ENCODE measurements at places on chromosomes 11 and 22. TPM values are rescaled to one million over a fixed set of nuclear protein-coding genes. Genes with fewer than 3 reads are reported as not detected.

DNA sequence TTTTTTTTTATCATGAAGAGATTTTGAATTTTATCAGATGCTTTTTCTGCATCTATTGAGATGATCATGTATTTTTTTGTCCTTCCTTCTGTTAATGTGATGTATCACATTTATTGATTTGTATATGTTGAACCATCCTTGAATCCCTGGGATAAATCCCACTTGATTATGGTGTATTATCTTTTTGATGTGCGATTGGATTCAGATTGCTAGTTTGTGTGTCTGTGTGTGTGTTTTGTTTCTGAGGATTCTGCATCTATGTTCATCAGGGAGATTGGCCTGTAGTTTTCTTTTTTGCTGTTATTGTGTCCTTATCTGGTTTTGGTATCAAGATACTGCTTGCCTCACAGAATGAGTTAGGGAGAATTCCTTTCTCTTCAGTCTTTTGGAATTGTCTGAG is 52.6 kb downstream of the KCNQ1OT1 start:
- DNase-seq: no peak

DNA sequence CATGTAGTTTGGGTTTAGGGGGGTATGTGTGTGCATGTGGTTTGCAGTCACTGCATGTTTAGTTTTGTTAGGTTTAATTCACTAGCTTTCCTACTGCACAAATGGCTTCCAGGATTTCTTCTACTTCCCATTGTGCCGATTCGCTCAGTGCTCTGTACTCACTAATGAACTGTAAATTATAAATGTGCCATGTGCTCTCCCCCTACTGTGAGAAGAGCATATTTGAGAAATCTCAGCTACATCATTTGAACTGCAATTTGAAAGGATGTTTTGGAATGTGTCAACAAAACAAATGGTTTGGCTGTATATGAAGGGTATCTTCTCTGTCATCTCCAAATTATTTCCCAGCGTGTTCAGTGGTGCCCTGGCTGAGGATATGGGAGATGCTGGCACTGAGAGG is 28.1 kb downstream of the CYB5R2 start:
- DNase-seq: no peak

GRCh38 chr11:117950301-117950700 is 21.1 kb upstream of the TMPRSS13 start:
- DNase-seq: no peak

GRCh38 chr11:44403176-44403575 is 93.2 kb upstream of the ALX4 start:
- no peak for DNase-seq

- DNase-seq: no peak
Measured at GRCh38 chr22:35322126-35322525, 22.4 kb downstream of the TOM1 start.

GRCh38 chr11:115884800-115885534 is 380.8 kb upstream of the CADM1 start:
- no peak for DNase-seq

- no peak for DNase-seq
Measured at GRCh38 chr11:45096636-45097035, 49.8 kb upstream of the PRDM11 start.

DNA sequence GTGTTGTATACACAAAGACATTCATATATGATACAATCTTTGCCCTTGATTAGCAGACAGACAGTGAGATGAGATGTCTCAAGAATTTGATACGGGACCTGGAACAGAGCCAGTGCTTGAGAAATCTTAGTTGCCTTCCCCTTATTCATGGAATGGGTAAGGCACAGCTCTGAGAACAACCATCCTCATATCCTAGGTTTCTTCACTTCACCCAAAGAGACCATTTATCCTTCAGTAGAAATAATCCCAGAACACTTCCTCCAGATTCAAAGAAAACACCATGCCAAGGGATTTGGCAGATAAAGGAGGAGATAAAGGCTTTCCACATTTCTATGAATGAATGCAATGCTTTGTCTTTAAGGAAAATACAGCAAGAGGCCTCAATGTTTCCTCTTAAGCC is 8.8 kb upstream of the IZUMO1R start:
- no peak for DNase-seq

- DNase-seq: no peak
Measured at GRCh38 chr11:34185926-34186841, 80.8 kb downstream of the NAT10 start.

DNA sequence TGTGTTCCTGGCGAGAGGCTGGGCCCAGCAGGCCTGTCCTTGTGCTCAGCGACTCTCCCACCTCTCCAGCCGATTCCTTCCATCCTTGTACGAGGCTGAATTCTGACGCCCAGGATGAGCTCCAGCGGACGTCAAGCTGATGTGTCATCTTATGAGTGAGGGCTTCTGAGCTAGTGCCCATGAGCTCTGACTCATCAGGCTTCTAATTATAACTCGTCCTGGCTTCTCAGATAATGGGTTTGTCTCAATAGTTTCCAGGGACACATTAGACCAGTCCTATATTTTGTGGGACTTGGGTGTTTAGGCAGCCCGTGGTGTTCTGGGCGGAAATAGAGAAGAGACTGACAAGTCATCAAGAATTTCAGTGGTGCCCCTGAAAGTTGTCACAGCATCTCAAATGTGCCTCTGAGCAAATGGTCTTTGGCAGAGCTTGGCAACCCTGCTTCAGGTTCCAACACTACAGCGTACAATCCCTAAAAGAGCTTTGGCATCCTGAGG is 108.2 kb upstream of the CD44 start:
- DNase-seq: no peak

- no peak for DNase-seq
Measured at GRCh38 chr11:77266766-77267165, 34.7 kb downstream of the GDPD4 start.

GRCh38 chr11:630871-631270 is 3.9 kb upstream of the SCT start:
- DNase-seq: no peak

GRCh38 chr11:131099013-131099412 is 182.7 kb upstream of the SNX19 start:
- no peak for DNase-seq

DNA sequence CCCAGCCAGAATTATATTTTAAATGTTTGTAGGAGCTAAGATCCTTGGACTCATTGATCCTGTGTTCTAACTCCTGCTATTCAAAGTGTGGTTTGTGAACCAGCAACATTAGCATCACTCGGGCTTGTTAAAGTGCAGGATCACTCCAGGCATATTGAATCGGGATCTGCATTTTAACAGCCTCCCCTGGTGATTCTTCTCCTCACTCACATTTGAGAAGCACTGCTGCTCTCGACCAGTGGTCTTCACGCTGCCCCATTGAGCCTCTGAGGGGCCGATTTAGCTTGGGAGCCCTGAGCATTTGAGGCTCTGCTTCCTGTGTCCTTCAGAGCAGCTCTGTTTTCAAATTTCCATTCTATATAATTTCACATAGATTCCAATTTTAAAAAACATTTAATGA is 10.9 kb downstream of the MADD start:
- no peak for DNase-seq

DNA sequence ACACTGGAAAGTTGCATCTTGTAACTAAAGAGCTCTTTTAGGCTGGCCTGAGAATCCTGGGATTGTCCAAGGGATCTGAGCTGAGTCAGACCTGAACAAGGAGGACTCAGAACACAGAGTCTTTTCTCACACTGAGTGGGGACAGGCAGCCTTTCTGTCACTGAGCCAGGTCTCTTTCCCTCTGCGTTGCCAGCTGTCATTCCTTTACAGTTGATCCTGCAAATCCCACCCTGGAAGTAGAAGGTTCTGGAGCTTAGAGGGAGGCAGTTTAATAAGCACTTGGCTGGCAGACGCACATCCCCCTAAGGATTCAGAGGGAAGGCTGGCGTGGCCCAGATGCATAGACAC is 76.3 kb upstream of the SUSD2 start:
- DNase-seq: no peak

DNA sequence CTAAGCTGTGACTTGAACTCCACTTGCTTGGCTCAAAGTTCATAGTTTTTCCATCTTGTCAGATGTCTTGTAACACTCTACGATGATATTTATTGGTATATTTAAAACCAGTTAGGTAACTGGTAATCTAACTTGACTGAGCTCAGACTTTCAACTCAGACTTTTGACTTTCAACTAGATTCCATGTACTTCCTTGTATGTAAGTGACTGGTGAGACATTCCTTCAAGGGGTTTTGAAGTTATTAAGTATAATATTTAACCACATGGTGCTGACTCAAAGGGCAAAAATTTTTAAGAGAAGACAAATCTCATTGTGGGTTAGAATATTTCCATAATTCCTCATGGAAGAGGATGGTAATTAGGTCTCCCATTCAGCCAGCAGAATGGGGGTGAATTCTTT is 631.3 kb upstream of the ANO5 start:
- no peak for DNase-seq

DNA sequence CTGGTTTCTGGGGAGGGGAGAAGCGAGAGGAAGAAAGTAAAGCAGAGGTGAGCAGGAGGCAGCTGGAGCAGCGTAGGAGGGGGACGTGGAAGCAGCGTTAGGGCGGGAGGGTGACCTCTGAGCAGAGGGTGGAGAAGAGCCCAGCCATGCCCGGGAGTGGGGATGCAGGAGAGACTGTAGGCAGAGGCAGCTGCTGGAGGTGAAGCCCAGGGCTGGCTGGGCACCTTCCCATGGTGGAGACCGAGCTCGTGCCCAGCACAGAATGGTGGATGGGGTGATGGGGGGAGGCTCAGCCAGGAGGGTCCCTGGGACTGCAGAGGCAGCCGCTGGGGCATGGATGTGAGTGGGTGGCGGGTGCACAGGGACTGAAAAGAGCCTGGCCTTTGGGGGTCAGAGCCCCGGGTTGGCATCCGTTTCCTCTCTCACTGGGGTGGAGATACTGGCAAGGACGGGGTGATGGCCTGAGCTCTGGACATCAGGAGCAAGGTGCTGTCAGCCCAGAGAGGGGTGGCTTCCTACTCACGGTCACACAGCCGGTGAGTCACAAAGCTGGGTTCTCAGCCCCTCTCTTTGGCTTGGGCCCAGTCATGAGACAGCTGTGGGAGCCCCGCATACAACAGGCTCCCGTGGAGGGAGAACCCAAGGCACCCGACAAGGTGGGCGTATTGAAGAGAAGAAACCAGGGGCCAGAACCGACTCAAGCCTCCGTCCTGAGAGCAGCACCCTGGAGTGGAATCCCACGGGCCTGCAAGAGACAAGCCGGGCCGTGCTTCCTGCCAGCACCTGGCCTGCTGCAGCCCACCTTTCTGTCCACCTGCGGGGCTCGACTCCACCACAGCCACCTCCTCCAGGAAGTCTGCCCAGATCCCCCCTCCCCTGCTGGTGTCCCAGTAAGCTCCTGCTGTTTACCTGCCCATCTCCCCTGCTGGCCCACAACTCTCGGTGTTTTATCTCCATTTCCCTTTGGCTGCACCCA is 45.8 kb upstream of the FGF3 start:
- DNase-seq: no peak

GRCh38 chr22:33831207-33831606 is 89.1 kb downstream of the LARGE1 start:
- no peak for DNase-seq

DNA sequence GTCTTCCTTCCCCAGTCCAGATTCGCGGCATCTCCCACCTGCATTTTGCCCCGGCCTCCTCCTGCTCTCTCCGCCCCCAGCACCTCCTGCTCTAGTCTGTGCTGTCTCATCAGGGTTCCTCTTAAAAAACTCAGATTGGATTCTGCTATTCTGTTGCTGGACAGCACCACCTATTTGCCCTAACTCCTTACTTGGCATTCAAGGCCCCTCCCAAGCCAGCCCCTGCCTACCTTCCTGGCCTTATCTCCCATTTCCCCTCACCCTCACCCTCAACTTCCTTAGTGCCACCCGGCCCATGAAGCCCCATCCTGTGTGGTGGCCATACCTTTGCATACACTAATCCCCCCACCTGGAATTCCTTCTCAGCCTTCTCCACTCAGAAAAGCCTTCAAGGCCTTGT is 59.9 kb upstream of the PRDM11 start:
- no peak for DNase-seq

- no peak for DNase-seq
Measured at GRCh38 chr11:65575568-65576231, at the start of gene EHBP1L1. TSS of gene EHBP1L1 (plus strand) at chr11:65576053. CDS start at chr11:65576303, 250 bp downstream.

- DNase-seq: no peak
Measured at GRCh38 chr22:39214006-39214382, 30.8 kb downstream of the PDGFB start.

DNA sequence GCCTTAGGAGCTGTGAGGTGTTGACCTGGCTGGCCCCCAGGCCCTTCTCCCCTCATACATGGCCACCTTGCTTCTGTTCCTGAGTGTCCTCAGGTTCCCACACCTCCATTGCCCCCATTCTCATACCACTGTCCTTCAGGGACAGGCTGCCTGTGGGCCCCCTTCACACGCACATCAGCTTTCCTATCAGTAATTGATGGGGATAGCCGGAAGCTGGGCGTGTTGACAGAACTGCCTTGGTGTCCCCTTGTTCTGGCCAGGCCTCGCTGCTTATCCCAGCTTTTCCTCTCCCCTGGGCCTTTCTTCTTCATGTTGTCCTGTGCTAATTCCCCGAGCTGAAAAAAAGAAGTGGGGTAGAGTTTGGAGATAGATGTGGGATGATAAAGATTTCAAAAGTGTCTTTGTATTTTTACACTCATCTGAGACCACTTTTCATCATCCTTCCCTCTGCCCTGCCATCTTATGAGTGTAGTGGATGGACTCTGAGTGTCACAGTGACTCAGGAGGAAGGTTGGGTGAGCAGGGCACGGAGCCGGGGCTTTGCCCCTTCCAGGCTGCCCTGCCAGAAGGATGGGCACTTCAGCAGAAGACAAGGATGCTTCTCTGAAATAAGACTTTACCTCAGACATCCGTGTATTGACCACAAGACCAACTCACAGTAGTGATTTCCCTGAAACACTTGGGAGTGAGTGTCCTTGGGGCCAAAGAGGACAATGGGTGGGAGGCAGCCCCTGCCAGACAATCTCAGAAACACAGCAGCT is 42.8 kb downstream of the MED15 start:
- DNase-seq: no peak

DNA sequence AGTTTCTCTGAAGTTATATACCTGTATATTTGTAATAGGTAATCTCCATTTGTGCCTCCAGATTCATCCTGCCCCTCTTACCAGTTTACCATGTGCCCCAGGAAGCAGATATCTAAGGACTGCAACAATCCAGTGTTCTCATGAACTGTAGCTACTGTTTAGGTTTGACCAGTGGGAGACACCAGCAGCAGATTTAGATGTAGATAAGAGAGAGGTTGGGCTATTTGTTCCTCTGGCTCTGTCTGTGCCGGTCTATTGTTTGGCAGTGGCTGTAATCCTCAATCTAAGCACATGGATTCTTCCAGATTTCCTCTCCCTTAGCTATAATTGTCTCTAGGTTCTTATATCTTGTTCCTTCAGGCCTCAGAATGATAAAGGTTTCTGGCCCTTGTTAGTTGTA is 88.4 kb downstream of the ANO3 start:
- DNase-seq: no peak

The DENND5A gene
- total RNA-seq: 13.8 TPM

The RIMBP3B gene
- not detected for total RNA-seq

The OR51B5 gene
- not detected for total RNA-seq

The CREB3L1 gene
- total RNA-seq: 2.1 TPM

The CSF2RB gene
- total RNA-seq: 6.1 TPM

The ZNF280A gene
- total RNA-seq: not detected

The IGSF9B gene
- total RNA-seq: 1.1 TPM

The MED15 gene
- total RNA-seq: 51.4 TPM

The SLC25A45 gene
- 1.9 TPM for total RNA-seq
